NCI-H1694 treated with DMSO at 0.1 percent for 48 hours (cell line): ENCODE measurements at places on chromosomes 7 and 10.

GRCh38 chr7:30246392-30246791 is 38.0 kb upstream of the ZNRF2 start:
- no peak for DNase-seq

DNA sequence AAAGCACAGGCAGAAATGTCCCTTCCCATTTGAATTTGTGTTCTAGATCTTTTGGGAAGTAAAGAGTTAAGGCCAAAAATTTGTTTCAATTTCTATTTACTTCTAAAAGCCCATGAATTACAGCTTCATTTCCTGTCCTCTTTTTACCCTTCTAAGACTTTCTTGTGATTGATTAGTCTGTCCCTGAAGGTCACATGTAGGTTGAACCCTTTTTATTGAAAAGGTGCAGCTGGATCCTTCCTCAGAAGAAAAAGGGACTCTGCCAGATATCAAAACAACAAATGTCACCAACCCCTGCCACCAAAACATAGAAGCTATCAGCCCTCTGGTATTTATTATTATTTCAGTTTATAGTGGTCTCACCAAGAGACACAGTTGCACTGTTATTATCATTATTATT is 424.9 kb upstream of the DPP6 start:
- no peak for DNase-seq

- DNase-seq: no peak
Observed at GRCh38 chr10:19480353-19480752, 335.9 kb upstream of the PLXDC2 start.

DNA sequence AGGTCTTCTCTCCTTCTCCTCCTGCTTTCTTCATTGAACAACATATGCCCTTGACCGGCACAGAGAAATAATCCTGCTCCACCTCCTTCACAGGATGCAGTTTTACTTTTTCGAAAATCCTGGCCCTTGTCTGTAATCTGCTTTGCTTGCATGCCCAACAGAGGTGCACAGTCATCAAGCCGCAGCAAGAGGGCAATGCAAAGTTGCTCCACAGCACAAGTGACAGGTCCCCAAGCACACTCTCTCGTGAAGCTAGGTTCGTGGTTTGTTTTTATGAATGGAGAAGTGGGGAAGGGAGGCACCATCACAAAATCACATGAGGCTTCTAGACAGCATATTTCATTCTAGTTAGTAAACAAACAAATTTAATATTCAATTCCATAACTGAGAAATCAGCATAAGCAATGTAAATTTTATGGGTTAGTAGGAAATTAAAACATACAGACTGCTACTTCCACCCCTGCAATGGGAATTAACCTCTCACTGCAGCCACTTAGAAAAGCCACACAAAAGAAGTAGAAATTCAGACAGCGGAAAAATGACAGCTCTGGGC is 178.8 kb downstream of the TPK1 start:
- no peak for DNase-seq

DNA sequence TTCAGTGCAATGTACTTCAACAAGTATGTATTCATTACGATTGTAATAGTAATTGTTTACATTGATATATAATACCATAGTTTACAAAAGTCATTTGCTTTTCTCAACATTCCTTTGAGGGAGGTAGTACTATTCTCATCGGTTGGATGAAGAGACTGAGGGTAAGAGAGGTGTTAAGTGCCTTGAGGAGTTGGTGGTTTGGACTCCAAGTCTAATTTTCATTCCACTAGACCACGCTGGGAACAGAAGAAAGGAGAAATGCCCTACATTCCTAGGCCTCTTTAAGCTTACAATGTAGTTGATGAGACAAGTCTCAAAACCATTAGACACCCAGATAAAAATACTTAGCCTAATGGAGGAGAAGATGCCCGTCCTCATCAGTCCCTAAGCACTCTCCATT is 28.6 kb downstream of the CDK1 start:
- no peak for DNase-seq

DNA sequence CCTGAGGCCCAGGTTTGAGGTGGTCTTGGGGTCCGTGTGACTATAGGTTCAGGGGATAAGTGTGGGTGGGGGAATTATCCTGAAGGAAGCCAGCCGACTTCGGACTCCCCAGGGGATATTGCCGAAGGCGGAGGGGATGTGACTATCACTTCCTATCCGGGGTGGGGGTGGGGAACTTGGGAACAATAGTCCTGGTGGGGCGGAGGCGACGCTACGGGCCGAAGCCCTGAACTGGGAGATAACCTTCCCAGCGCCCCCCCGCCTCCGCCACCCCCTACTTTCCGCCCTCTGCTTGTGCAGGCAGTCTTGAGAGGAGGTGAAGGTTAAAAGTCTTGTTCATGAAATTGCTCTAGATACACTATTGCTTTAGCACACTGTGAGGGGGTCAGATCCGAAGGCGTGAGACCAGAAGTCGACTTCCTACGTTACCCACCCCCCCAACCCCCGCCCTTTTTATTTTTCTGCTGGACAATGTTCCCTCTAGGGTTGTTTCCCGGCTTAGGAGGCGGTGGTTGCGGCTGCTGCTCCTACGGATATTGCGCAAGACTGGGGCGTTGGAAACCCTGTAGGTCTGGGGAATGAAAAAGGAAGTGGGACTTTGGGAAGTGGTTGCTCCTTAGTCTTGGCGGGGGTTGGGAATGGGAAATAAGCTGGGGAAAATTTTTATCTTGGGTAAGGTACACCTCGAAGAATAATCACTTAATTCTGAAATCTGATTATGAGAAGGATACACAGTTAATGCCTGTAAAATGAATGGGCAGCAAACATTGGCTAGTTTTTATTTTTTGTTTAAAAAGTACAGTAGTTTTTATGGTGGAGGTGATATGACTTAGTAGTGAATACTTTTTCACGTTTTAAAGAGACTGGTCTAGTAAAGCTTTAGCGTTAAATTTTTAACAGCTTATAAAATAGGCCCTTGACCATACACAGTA is 1.5 kb downstream of the PTPN12 start:
- peak; percentile 38 for DNase-seq

DNA sequence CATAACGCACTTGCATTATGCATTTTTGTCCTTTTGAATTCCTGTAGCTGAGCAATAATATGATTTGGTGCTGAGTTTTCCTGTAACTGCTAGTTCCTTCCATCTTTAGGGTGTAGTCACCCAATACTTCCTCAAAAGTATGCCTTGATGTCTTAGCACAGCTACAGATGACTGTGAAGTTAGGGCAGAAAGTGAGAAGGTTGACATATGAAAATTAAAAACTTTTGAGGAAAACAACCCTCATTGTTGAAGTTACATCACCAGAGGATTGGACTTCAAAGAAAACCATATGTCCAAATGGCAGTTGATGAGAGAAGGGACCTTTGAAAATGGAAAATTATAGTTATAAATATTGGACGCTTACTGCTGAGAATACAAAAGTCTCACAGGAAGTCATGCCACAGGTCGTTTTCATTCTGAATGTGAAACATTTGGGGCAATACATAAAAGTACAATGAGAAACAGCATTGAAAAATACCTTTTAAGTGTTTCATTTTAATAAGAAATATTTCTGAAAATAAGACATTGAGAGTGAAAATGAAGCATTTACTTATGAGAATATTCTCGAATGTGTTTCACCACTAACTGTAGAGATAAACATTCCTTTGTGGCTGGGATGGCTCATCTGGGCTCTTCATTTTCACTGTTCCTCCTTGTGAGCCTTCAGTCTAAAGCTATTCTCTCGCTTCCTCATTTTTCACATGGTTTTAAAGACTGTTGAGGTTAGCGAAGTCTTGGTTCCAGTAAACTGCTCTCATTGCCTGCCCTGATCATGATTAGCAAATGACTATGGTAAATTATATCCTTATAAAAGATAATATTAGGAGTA is 61.4 kb upstream of the NME8 start:
- no peak for DNase-seq

- no peak for DNase-seq
Observed at GRCh38 chr7:100394077-100394476, 20.8 kb downstream of the PILRA start.

DNA sequence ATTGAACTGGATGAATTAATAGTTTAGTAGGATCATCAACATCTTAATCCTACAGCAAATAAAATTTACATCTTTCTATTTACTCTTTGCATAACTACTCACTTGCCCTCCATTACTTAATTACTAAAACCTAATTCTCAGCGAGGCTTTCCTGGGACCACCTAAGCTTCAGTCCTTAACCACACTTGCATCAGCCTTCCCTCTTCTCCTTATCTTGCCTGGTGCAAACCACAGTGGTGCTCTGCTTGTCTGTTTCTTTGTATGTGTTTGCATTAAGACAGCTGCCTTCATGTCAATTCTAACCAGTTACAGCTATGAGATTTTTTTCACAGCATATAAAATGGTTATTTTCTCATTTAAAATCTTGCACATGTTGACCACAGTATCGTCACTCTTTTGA is 72.6 kb upstream of the ZNF92 start:
- no peak for DNase-seq

DNA sequence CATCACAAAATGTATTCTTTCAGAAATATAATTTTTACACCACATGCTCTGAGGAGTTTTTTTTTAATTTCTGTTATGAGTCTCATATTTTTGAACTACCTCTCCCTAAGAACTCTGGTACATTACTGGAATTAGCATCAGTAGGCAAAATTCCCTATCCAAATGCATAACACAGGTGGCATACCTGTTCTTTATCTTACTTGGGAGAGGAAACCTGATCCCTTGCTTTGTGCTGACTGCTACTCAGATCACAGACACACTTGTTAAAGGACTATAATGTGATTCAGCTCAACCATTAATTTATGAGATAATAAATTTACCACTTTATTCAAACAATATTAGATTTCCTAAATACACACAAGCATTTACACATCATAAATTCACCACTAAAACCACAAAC is 617.2 kb downstream of the GRM8 start:
- no peak for DNase-seq

- no peak for DNase-seq
Observed at GRCh38 chr10:75696536-75696935, 265.1 kb downstream of the LRMDA start.

- DNase-seq: no peak
Observed at GRCh38 chr7:139825666-139826290, 3.3 kb upstream of the TBXAS1 start.

GRCh38 chr10:17086865-17087367 is 42.7 kb downstream of the CUBN start:
- no peak for DNase-seq

DNA sequence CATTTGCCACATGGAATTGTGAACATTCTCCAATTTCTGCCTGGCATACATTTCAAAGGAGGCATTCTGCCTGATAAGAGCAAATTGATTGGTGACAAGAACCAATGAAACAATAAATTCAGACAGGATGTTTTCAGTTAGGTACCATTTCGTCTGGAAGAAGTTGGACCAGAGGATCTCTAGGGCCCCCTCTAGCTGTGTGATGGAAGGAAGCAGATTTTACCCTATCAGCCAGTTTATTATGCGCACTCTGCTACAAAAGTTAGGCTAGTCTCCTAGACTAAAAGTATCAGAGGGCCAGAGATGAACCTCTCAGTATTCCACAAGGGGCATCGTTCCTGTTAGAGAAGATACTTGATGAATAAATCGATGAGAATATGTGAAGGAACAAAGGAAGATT is 118.0 kb downstream of the BUB3 start:
- no peak for DNase-seq

- DNase-seq: no peak
Observed at GRCh38 chr7:127322351-127322750, 69.6 kb upstream of the GRM8 start.

- DNase-seq: no peak
Observed at GRCh38 chr7:154324196-154324595, 272.0 kb downstream of the DPP6 start.

GRCh38 chr10:36280890-36281499 is 638.9 kb upstream of the FZD8 start:
- DNase-seq: no peak

GRCh38 chr7:52719677-52720076 is 315.8 kb upstream of the POM121L12 start:
- DNase-seq: no peak
